ENCODE measurements at places on chromosomes 3 and 15. TPM values are rescaled to one million over a fixed set of nuclear protein-coding genes. Genes with fewer than 3 reads are reported as not detected.

Gene BBS4
- total RNA-seq, result 26.6 TPM

Gene VPS33B
- 3.1 TPM for total RNA-seq

Gene TRAIP
- total RNA-seq, result 2.6 TPM

Gene GP9
- not detected for total RNA-seq

Gene TMCO5A
- not detected for total RNA-seq

Gene MDFIC2
- total RNA-seq, result not detected

Gene RARB
- 20.9 TPM for total RNA-seq

Gene IGF2BP2
- 26.6 TPM for total RNA-seq

Gene XCR1
- total RNA-seq, result not detected

Gene KLHL40
- 179 TPM for total RNA-seq

Gene RARRES1
- 1.6 TPM for total RNA-seq

Gene SYNPR
- total RNA-seq, result not detected

Gene CPEB1
- 0.52 TPM for total RNA-seq

Gene ZNF717
- total RNA-seq, result 16.7 TPM

Gene FAM81A
- 0.52 TPM for total RNA-seq

Gene MEGF11
- 0.52 TPM for total RNA-seq

Gene SLC38A3
- total RNA-seq, result 0.52 TPM

Gene RFX7
- 7.3 TPM for total RNA-seq

Gene CHRM5
- not detected for total RNA-seq

Gene TGM4
- not detected for total RNA-seq

Gene GATM
- total RNA-seq, result 309 TPM

Gene ONECUT1
- total RNA-seq, result not detected

Gene FANCD2OS
- not detected for total RNA-seq

Gene CMSS1
- total RNA-seq, result 8.4 TPM

Gene FEZF2
- total RNA-seq, result not detected

Gene GATA2
- total RNA-seq, result 0.52 TPM

Gene MYO5C
- total RNA-seq, result 3.7 TPM

Gene ACAA1
- total RNA-seq, result 21.9 TPM

Gene IL20RB
- total RNA-seq, result 0.52 TPM

Gene ZNF774
- total RNA-seq, result 2.1 TPM

Gene HESX1
- not detected for total RNA-seq

Gene STARD5
- total RNA-seq, result 2.1 TPM

Gene GOLGA8G
- not detected for total RNA-seq

Gene CSPG4
- 71.5 TPM for total RNA-seq

Gene MOBP
- not detected for total RNA-seq

Gene IL17RC
- 12.5 TPM for total RNA-seq

Gene CAPN3
- 675 TPM for total RNA-seq

Measured in skeletal muscle tissue (tissue), 5 donors.